Activated CD8-positive, alpha-beta T cell treated with anti-CD3 and anti-CD28 coated beads for 36 hours (primary cell): ENCODE measurements at places on chromosomes 11 and 22. TPM values are rescaled to one million over a fixed set of nuclear protein-coding genes. Genes with fewer than 3 reads are reported as not detected.

GRCh38 chr22:49934160-49934890 lies 15.9 kb downstream of the CRELD2 start:
- peak overlapping the region; percentile 52 for H3K27ac ChIP-seq
- H3K4me1 ChIP-seq, result peaks cover 37% of the 10 kb centered on the region
- no peaks in the 10 kb centered on the region for H3K27me3 ChIP-seq
- H3K36me3 ChIP-seq, result no peaks in the 10 kb centered on the region
- peak overlapping the region; percentile 59 for H3K4me3 ChIP-seq
- DNase-seq, result peak; percentile 57

- H3K36me3 ChIP-seq, result no peaks in the 10 kb centered on the region
- peak; percentile 95 for DNase-seq
- peaks cover 72% of the 10 kb centered on the region for H3K4me1 ChIP-seq
- peak overlapping the region; percentile 96 for H3K27ac ChIP-seq
- peak overlapping the region; percentile 65 for H3K4me3 ChIP-seq
- no peaks in the 10 kb centered on the region for H3K27me3 ChIP-seq
These were observed 14.6 kb upstream of the MIAT start for GRCh38 chr22:26642465-26643417.

GRCh38 chr11:16001899-16002426 lies 354.4 kb downstream of the SOX6 start:
- H3K27me3 ChIP-seq, result peaks cover 2% of the 10 kb centered on the region
- H3K4me3 ChIP-seq, result no peak overlapping the region
- no peak for DNase-seq

- no peak overlapping the region for H3K27ac ChIP-seq
- H3K36me3 ChIP-seq, result peaks cover 57% of the 10 kb centered on the region
- H3K4me3 ChIP-seq, result no peak overlapping the region
- no peaks in the 10 kb centered on the region for H3K27me3 ChIP-seq
These were observed 30.2 kb downstream of the PPARA start for GRCh38 chr22:46180370-46181137.

DNA sequence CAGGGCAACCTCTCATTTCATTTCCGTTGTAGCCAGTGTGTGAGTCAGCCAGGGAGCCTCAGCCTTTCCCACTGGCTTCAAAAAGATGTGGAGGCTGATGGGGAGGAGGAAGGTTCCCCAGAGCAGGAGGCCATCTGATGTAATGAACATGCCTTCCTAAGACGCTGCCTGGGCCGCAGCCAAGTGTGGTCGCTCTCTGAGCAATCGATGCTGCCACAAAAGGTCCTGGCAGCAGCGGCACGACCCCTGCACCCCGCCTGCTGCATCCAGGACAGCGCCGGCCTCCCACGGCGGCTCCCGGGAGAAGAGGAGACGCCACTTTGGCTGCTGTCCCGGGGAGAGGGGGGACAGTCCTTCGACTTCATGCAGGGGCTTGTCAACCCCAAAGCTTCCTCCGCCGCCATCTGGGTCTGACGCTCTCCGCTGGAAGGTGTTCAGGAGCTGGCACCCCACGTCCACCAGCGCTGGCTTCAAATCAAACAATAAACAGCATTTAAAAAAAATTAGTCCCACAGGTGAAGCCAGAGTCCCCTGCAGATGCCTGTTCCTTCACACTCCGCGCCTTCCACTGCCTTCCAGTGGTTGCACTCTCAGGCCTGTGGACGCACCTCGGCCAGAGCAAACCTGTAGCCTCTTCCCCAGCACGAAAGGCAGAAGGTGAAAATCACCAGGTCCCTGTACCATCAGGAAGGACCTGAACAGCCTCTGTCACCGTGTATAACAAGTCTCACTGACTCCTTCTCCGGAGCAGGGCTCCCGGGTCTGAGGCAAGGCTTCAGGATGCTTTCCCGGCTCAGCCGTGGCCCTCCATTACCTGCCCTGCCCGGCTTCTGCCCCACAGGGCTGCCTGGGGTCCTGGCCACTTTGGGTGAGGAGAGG lies 930.7 kb downstream of the BRD1 start:
- H3K27me3 ChIP-seq, result peaks cover 13% of the 10 kb centered on the region
- no peaks in the 10 kb centered on the region for H3K36me3 ChIP-seq
- H3K4me1 ChIP-seq, result no peaks in the 10 kb centered on the region
- no peak overlapping the region for H3K4me3 ChIP-seq
- DNase-seq, result no peak
- no peak overlapping the region for H3K27ac ChIP-seq

- peaks cover 3% of the 10 kb centered on the region for H3K27me3 ChIP-seq
- DNase-seq, result no peak
- no peak overlapping the region for H3K4me3 ChIP-seq
- no peaks in the 10 kb centered on the region for H3K4me1 ChIP-seq
- no peaks in the 10 kb centered on the region for H3K36me3 ChIP-seq
- H3K27ac ChIP-seq, result no peak overlapping the region
These were observed 10.7 kb downstream of the ANO1 start for GRCh38 chr11:70088735-70089250.

DNA sequence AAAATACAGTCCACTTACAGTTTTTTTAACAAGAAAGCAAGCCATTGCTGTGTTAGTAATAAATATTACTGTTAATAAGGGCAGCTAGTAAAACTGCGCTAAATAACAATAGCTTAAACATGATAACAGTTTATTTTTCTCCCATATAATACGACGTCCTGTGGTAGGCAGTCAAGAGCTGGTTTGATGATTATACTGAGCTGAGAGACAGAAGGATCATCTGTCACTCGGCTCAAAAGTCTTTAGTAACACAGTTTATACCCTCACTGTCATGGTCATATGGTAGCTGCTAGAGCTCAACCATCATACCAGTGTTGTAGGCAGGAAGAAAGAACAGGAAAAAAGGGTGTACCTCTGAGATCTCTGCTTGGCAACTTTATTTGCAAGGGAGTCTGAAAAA lies 29.1 kb upstream of the ANGPTL5 start:
- no peak overlapping the region for H3K27ac ChIP-seq
- no peaks in the 10 kb centered on the region for H3K4me1 ChIP-seq
- no peaks in the 10 kb centered on the region for H3K27me3 ChIP-seq
- DNase-seq, result no peak
- H3K4me3 ChIP-seq, result no peak overlapping the region

- H3K27me3 ChIP-seq, result peaks cover 23% of the 10 kb centered on the region
- no peak for DNase-seq
- no peaks in the 10 kb centered on the region for H3K36me3 ChIP-seq
- H3K4me3 ChIP-seq, result no peak overlapping the region
- no peaks in the 10 kb centered on the region for H3K4me1 ChIP-seq
These were observed 7.9 kb downstream of the PAMR1 start for GRCh38 chr11:35517481-35517880.

GRCh38 chr11:17298302-17298701 lies 21.8 kb downstream of the NUCB2 start:
- DNase-seq, result peak; percentile 86
- H3K4me1 ChIP-seq, result peaks cover 45% of the 10 kb centered on the region
- peak overlapping the region; percentile 61 for H3K27ac ChIP-seq

DNA sequence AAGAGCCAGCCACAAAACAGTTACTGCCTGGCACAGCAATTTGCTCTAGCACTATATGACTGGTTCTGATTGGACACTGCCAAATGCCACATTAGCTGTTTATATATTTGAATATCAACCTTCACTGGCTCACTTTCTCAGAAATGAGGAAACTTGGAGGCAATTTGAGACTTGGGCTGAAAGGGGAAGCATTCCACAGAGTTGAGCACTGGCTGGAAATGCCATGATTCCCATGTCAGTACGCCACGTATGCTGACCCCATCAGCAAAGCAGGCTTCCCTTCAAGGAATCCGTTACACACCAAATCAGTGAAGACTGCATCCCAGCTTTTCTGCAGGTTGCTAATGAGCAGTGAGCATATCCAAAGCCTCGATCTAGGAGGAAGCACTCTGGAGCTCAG lies 34.7 kb downstream of the GALNT18 start:
- no peak overlapping the region for H3K4me3 ChIP-seq
- no peaks in the 10 kb centered on the region for H3K27me3 ChIP-seq
- DNase-seq, result no peak
- H3K36me3 ChIP-seq, result no peaks in the 10 kb centered on the region

DNA sequence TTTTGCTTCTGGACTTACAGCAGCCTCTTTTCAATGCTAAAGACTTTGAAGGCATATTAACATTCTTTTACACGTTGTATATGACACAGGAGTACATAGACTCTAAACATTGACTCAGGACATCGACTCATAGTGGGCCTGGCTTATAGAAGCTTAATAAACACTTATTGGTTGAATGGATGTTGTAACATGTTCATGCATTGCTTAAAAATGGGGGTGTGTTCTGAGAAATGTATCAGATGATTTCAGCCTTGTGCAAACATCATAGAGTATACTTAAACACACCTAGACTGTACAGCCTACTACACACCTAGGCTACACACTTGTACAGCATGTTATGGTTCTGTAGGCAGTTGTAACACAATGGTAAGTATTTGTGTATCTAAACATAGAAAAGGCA lies 17.9 kb downstream of the TTC17 start:
- no peak for DNase-seq
- H3K27ac ChIP-seq, result no peak overlapping the region
- peaks cover 11% of the 10 kb centered on the region for H3K36me3 ChIP-seq
- H3K4me1 ChIP-seq, result peaks cover 18% of the 10 kb centered on the region
- no peaks in the 10 kb centered on the region for H3K27me3 ChIP-seq
- H3K4me3 ChIP-seq, result no peak overlapping the region

- peaks cover 11% of the 10 kb centered on the region for H3K4me1 ChIP-seq
- H3K27ac ChIP-seq, result no peak overlapping the region
- DNase-seq, result no peak
- no peaks in the 10 kb centered on the region for H3K36me3 ChIP-seq
These were observed 87.2 kb downstream of the PLEKHA7 start for GRCh38 chr11:16926883-16927626.

DNA sequence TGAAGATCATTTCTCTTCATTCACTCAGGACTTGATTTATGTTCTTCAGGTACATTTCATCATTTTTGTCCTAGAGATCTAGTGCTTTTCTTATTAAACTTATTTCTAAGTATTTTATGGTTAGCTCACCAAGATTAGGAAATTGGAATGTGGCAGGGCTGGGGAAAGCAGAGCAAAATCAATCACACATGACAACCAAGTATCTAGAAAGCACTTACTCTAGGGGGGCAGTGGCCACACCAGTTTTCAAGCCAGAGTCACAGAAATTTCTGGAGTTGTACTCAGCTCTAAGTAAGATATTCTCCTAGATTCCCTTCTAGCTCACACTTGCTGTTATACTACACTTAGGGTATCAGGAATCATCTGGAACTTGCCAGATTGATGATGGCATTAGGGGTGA lies 33.3 kb upstream of the MYEOV start:
- H3K27me3 ChIP-seq, result peaks cover 2% of the 10 kb centered on the region
- DNase-seq, result no peak
- no peak overlapping the region for H3K27ac ChIP-seq

GRCh38 chr11:41861838-41862237 lies 402.4 kb upstream of the LRRC4C start:
- no peaks in the 10 kb centered on the region for H3K36me3 ChIP-seq
- no peak for DNase-seq
- H3K27me3 ChIP-seq, result no peaks in the 10 kb centered on the region
- H3K4me1 ChIP-seq, result no peaks in the 10 kb centered on the region

GRCh38 chr11:8959546-8960166 lies 4.6 kb downstream of the TMEM9B start:
- peaks cover 37% of the 10 kb centered on the region for H3K4me1 ChIP-seq
- H3K27me3 ChIP-seq, result no peaks in the 10 kb centered on the region
- H3K27ac ChIP-seq, result no peak overlapping the region
- peaks cover 11% of the 10 kb centered on the region for H3K36me3 ChIP-seq

GRCh38 chr11:70590356-70590991 lies 192.1 kb downstream of the CTTN start:
- no peak overlapping the region for H3K4me3 ChIP-seq
- no peaks in the 10 kb centered on the region for H3K36me3 ChIP-seq
- no peak overlapping the region for H3K27ac ChIP-seq
- H3K27me3 ChIP-seq, result peaks cover 26% of the 10 kb centered on the region
- peaks cover 15% of the 10 kb centered on the region for H3K4me1 ChIP-seq

GRCh38 chr22:20418211-20418788 lies 19.3 kb downstream of the SCARF2 start:
- no peak overlapping the region for H3K27ac ChIP-seq
- no peaks in the 10 kb centered on the region for H3K27me3 ChIP-seq
- H3K4me1 ChIP-seq, result peaks cover 2% of the 10 kb centered on the region

- no peak overlapping the region for H3K4me3 ChIP-seq
- H3K27me3 ChIP-seq, result peaks cover 2% of the 10 kb centered on the region
- no peak overlapping the region for H3K27ac ChIP-seq
- H3K36me3 ChIP-seq, result no peaks in the 10 kb centered on the region
- H3K4me1 ChIP-seq, result no peaks in the 10 kb centered on the region
These were observed 200.3 kb downstream of the MYO18B start for GRCh38 chr22:25942115-25942855.

GRCh38 chr11:59562292-59562691 lies 51.0 kb downstream of the OR4D9 start:
- DNase-seq, result no peak
- peak overlapping the region; percentile 52 for H3K27ac ChIP-seq
- H3K27me3 ChIP-seq, result peaks cover 2% of the 10 kb centered on the region
- peaks cover 3% of the 10 kb centered on the region for H3K36me3 ChIP-seq
- peaks cover 30% of the 10 kb centered on the region for H3K4me1 ChIP-seq
- no peak overlapping the region for H3K4me3 ChIP-seq

TUB gene
- 0.16 TPM for total RNA-seq

CRKL gene
- 99.1 TPM for total RNA-seq

DGAT2 gene
- 1.7 TPM for total RNA-seq

KRTAP5-10 gene
- total RNA-seq, result not detected

ALDH3B1 gene
- 0.11 TPM for total RNA-seq

KDM4E gene
- not detected for total RNA-seq
